Renal pelvis (tissue), 12 donors: ENCODE measurements at places on chromosomes 13 and 19.

DNA sequence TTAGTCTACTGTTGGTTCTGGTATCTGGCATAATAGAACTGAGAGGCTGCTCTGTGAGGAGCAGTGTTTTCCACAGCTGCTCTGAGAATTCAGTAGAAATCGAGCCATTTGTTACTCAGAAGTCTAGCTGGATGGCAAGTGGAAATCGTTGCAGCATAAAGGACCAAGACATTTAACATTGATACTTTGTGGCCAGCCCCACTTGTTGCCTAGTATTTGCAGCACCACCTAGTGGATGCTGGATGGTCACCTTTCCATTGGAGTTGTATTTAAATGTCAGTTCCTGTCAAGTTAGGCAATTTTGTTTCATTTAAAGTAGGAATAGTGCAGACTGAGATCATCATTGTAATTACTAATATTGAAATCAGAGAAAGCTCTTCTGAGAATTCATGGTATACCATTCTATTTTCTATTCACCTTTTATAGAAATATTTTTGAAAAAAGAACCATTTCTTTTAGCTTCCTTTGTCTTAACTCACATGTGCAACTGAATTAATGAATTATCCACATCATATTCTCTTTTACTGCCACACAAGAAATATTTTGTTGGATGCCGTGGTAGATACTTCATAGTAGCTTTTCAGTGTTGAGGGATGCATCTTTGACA, 64.6 kb downstream of the PDS5B start:
- peak; percentile 39 for DNase-seq

DNA sequence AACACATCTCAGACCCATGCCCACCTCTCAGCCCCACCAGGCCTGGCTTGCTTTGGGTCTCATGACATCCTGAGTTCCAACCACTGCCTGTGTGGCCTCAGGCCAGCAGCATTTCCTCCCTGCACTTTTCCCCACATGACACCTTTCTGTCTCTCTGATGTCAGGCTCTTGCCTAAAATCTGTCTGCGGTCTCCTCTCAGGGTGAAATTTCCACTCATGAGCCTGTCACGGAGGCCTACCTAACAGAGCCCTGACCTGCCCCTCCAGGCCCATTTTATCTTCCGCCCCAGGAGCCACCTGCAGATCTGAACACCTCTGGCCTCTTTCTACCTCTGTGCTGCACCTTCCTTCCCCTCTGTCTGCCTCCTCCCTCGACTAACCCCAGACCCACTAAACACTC, 93.5 kb downstream of the ZDHHC20 start:
- DNase-seq: no peak

- no peak for DNase-seq
Observed at GRCh38 chr19:6776999-6777398, 4.5 kb downstream of the VAV1 start.

DNA sequence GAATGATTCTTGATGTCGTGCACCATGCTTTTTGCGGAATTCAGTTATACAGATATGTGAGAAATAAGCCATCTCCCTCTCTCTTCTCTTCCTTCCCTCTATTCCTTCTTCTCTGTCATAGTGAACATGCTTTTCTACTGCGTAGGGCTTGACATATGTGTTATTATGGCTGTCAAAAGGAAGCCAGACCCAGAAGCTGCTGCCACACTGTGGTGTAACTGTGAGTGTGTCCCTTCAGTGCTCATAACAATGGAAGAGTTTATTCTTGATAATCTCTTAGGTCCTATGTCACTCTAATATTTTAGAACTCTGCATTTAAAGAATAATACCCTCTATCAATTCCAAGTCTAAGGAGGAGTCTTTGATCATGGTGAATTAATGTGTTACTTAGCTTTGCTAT, 208.9 kb upstream of the TMTC4 start:
- no peak for DNase-seq
